ENCODE measurements at places on chromosomes 2 and 18. TPM values are rescaled to one million over a fixed set of nuclear protein-coding genes. Genes with fewer than 3 reads are reported as not detected.

C2orf81 gene
- 4.9 TPM for polyA plus RNA-seq

RAB6D gene
- 2.1 TPM for polyA plus RNA-seq

SPATS2L gene
- polyA plus RNA-seq = 89.4 TPM

SP100 gene
- 61.2 TPM for polyA plus RNA-seq

ALPP gene
- not detected for polyA plus RNA-seq

DSG4 gene
- not detected for polyA plus RNA-seq

DBI gene
- polyA plus RNA-seq = 155 TPM

C1QL2 gene
- not detected for polyA plus RNA-seq

IL1R2 gene
- 0.70 TPM for polyA plus RNA-seq

DSC2 gene
- polyA plus RNA-seq = 17.6 TPM

UGT1A8 gene
- polyA plus RNA-seq = not detected

USP34 gene
- polyA plus RNA-seq = 163 TPM

HOXD12 gene
- polyA plus RNA-seq = not detected

CYS1 gene
- 18.3 TPM for polyA plus RNA-seq

FEV gene
- not detected for polyA plus RNA-seq

TMEM198 gene
- polyA plus RNA-seq = 4.2 TPM

EFHD1 gene
- polyA plus RNA-seq = 5.0 TPM

POTEJ gene
- polyA plus RNA-seq = 0.06 TPM

Measured in left lung (tissue), 14 donors.